ENCODE measurements at places on chromosomes 3 and 15.

GRCh38 chr3:50261505-50261904 lies 7.4 kb upstream of the SEMA3B start:
- no peaks in the 10 kb centered on the region for H3K36me3 ChIP-seq
- H3K4me1 ChIP-seq, result peaks cover 7% of the 10 kb centered on the region
- DNase-seq, result no peak
- H3K27me3 ChIP-seq, result no peaks in the 10 kb centered on the region
- H3K4me3 ChIP-seq, result no peak overlapping the region
- no peak overlapping the region for H3K27ac ChIP-seq

DNA sequence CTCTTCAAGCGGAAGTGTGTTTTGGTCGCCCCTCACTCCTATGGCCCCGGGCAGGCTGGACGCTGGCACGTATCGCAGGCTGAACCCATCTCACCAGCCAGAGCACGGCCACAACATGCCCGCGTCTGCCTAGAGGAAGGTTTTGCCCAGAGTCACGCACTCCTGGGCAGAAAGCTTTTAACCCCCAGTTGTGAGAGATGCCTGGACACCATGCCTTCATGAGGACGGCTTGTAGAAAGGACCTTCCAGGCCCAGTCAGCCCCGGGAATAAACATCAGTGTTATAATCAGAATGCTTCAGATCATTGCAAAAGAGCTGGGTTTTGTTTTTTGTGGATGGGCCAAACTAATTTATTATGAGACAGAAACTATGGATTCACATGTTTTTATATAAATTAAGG lies 16.5 kb downstream of the CYFIP1 start:
- no peaks in the 10 kb centered on the region for H3K27me3 ChIP-seq
- no peaks in the 10 kb centered on the region for H3K36me3 ChIP-seq
- H3K4me1 ChIP-seq, result peaks cover 12% of the 10 kb centered on the region
- no peak overlapping the region for H3K4me3 ChIP-seq

- H3K36me3 ChIP-seq, result peaks cover 9% of the 10 kb centered on the region
These were observed 17.7 kb downstream of the STARD9 start for GRCh38 chr15:42593143-42593542.

GRCh38 chr3:115760716-115761115 lies 137.4 kb downstream of the GAP43 start:
- no peak overlapping the region for H3K27ac ChIP-seq
- no peaks in the 10 kb centered on the region for H3K4me1 ChIP-seq
- peaks cover 16% of the 10 kb centered on the region for H3K27me3 ChIP-seq
- H3K4me3 ChIP-seq, result no peak overlapping the region
- no peaks in the 10 kb centered on the region for H3K36me3 ChIP-seq

GRCh38 chr3:128343287-128344051 lies 123.2 kb downstream of the DNAJB8 start:
- no peak for DNase-seq
- peaks cover 14% of the 10 kb centered on the region for H3K4me1 ChIP-seq
- no peak overlapping the region for H3K4me3 ChIP-seq
- no peaks in the 10 kb centered on the region for H3K36me3 ChIP-seq
- H3K27ac ChIP-seq, result peak overlapping the region; percentile 16
- no peaks in the 10 kb centered on the region for H3K27me3 ChIP-seq

GRCh38 chr15:85542895-85543331 lies 162.5 kb downstream of the AKAP13 start:
- peak overlapping the region; percentile 89 for H3K27ac ChIP-seq
- peaks cover 64% of the 10 kb centered on the region for H3K4me1 ChIP-seq
- no peak for DNase-seq
- H3K27me3 ChIP-seq, result no peaks in the 10 kb centered on the region
- H3K4me3 ChIP-seq, result no peak overlapping the region

All from T-helper 17 cell (primary cell).